ENCODE measurements at places on chromosomes 12 and 14. TPM values are rescaled to one million over a fixed set of nuclear protein-coding genes. Genes with fewer than 3 reads are reported as not detected.
A peak's percentile ranks its signal among the peaks of the same experiment; 100 is the strongest.

ATG101 gene
- polyA plus RNA-seq, result 28.3 TPM

DNA sequence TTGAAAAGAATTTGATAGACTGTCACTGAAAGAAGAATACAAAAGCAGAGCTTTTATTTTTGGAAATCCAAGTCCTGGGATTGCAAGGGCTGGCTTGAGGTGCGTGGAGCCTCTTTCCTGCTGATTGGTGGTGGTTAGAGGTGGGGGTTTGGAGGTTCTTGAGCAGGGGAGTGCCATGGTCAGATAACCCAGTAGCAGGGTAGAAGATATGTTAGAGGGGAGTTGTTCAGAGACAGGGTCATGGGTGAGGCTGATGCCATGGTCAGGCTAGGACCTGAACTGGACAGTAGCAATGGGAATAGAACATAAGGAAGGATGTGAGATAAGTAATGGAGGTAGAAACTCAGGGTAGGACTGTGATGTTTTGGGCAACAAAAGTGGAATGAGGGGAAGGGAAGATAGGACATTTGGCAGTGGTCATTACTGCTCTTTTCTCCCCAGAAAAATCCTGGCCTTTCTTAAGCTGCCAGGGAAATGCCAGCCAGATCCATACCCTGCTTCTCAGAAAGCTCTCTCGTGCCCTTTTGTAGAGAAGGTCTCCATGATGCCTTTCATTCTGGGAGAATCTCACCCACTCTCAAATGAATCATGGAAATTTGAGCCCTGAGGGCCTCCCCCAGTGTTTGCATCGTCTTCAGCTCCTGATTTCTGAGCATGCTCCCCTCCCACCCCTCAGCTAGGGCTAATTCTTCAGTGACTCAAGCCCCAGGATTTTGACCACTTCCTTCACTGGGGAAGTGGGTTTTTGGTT is 9.5 kb downstream of the EMP1 start:
- DNase-seq, result no peak

GRCh38 chr14:62304257-62304656 is 542.0 kb downstream of the SNAPC1 start:
- no peak for DNase-seq

C12orf42 gene
- polyA plus RNA-seq, result 0.09 TPM

DNA sequence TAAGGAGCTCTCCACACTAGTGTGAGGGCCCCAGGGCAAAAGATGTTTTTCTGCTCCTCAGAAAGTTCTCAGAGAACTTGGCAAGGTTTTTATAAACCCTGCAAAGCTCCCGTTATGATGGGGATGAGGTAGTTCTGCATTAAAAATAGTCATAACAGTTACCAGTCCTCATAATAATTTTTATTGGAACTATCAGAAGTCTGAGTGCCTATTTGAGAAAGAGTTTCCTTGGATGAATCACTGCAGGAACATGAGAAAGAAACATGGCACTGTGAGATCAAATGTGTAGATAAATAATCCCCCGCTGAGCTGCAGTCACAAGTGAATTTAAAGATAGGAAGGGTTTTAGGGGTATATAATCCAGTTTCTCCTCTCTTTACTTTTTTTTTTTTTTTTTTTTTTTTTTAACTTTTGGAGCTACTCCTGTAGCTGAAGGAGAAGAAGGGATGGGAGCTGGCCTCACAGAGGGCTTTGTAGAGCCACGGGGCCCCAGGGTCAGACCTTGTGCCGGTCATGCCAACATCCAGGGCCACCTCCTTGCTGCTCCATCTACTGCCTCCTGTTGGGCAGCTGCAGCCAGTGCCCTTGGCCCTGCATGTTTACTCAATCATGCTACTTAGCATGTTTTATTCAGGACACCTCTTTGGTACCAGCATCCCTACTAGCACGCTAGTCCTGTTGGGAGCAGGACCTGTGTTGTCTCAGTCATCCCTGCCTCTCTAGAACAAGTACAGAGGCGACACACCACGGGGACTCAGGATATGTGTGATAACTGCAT is 39.5 kb downstream of the EVL start:
- no peak for DNase-seq

GRCh38 chr12:27866373-27867101 is 86.5 kb upstream of the MANSC4 start:
- DNase-seq, result no peak

- no peak for DNase-seq
Measured at GRCh38 chr12:86777325-86777724, 521.1 kb upstream of the MGAT4C start.

DNA sequence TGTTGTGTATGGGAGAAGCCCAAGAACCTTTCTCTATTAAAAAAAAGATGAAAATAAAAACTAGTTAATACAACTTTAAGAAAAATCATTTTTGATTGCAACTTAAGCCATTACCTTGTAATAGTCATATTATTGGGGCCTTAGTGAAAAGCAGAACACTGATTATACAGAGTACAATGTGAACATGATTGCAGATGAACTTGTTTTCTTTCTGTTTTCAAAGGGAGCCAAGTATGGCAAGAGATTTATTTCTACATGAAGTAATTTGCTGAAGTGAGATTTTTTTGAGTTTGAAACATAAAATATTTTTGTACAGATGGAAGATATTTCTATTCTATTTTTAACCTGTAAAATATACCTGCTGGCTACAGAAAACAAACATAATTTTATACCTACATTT is 104.9 kb downstream of the GPR135 start:
- DNase-seq, result no peak

DNA sequence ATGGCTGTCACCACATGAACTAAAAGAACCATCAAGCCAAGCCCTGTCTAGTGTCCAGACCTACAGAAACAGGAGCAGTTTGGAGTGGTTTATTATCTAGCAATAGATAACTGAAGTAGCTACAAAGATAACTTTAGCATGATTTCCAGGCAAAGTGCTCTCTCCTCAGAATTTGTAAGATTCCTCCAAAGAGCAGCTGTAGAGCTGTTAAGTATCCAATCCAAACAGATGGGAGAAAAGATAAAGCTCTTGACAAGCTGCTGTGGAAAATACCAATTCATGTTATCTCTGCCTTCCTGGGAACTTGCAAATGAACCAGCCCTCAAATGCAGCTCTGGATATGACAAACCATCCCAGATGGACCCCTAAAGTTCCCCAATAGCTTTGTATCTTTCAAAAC is 78.9 kb upstream of the RESF1 start:
- DNase-seq, result no peak

RD3L gene
- polyA plus RNA-seq, result 0.12 TPM

DNA sequence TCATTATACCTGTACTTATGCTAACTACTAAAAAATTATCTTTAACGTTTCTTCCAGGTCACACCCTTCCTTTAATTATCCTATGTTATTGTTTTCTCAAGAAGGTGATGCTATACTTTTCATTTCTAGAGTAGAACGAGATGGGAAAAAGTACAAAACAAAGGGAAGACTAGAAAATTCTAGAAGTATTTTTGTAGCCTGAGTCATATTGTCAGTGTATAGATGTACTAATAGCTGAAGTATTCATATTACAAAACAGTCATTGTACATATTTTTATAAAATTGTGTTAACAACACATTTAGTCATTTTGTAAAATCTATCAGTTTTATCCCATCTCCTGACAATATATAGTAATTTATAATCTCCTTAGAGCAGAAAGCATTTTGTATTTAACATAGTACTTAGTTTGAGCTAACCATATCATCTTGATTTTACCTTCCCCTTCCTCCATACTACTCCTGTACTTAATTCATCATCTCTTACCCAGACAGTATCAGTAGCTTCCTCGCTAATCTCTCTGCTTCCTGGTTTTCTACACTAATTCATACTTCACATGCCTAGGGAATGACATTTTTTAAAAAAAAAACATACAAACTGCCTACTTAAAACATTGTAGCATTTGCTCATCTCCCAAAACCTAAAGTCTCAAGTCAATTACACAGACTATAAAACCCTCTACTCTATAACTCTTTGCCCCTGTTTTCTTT is 920.9 kb downstream of the RPS29 start:
- no peak for DNase-seq

GRCh38 chr14:87667659-87668058 is 325.3 kb downstream of the GALC start:
- no peak for DNase-seq

ANO2 gene
- 3.3 TPM for polyA plus RNA-seq

FMNL3 gene
- 52.5 TPM for polyA plus RNA-seq

DNA sequence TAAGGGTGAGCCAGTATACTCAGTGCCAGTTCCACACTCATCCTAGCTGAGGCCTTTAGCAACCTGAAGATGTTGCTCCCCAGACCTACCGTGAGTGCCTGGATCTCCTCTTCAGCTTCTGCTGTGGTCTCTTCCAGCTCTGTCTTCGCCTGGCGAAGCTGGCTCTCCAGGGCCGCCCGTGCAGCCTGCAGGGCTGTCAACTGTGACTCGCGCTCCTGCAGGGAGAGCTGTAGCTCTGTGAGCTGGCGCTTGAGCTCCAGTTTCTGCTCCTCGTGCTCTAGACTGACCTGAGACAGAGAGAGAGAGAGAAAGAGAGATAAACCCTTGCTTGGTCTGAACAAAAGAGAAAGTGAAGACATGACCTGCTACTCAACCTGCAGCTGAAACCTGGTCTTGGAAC is 84.0 kb downstream of the PRKAB1 start:
- DNase-seq, result no peak

PLEKHG7 gene
- polyA plus RNA-seq, result 0.26 TPM

OR6C74 gene
- polyA plus RNA-seq, result not detected

AP4S1 gene
- 19.9 TPM for polyA plus RNA-seq

DNA sequence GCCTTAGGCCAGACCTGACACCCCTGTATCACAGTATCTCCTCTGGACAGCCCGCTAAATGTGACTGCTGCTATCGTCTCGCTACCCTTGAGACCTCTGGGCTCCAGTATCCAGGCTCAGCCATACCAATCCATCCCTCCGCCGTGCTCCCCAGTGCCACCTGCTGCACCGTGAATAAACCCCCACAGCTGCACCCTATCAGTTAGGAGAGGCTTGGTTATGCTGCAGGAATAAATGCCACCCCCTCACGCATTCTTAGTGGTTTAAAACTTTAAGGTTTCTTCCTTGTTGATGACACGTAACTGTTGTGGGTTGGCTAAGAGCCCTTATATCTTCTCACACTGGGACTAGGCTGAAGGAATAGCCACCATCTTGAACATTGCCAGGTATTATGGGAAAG is 12.1 kb downstream of the CCDC63 start:
- no peak for DNase-seq

- DNase-seq, result no peak
Measured at GRCh38 chr12:94511506-94511905, 51.8 kb upstream of the CEP83 start.

DNA sequence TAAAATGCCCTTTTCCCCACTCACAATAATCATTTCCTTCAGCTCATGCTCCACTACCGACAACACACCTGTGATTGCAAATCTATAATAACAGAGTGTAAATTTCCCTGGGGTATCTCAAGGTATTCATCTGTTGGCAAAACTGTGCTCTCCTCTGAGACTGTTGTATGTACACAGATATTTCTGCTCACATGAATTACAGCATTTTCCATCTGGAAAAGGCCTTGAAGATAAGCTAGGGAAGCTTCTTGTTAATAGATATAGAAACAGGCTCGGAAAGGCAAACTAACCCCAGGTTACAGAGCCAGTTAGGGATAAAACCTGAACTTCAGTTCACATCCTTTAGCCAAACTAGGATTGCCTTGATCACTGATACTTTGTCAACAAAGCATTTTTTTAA is 210.4 kb upstream of the KRR1 start:
- no peak for DNase-seq

- DNase-seq, result no peak
Measured at GRCh38 chr12:117045160-117046010, 53.8 kb downstream of the TESC start.

DDN gene
- polyA plus RNA-seq, result 0.10 TPM

DNA sequence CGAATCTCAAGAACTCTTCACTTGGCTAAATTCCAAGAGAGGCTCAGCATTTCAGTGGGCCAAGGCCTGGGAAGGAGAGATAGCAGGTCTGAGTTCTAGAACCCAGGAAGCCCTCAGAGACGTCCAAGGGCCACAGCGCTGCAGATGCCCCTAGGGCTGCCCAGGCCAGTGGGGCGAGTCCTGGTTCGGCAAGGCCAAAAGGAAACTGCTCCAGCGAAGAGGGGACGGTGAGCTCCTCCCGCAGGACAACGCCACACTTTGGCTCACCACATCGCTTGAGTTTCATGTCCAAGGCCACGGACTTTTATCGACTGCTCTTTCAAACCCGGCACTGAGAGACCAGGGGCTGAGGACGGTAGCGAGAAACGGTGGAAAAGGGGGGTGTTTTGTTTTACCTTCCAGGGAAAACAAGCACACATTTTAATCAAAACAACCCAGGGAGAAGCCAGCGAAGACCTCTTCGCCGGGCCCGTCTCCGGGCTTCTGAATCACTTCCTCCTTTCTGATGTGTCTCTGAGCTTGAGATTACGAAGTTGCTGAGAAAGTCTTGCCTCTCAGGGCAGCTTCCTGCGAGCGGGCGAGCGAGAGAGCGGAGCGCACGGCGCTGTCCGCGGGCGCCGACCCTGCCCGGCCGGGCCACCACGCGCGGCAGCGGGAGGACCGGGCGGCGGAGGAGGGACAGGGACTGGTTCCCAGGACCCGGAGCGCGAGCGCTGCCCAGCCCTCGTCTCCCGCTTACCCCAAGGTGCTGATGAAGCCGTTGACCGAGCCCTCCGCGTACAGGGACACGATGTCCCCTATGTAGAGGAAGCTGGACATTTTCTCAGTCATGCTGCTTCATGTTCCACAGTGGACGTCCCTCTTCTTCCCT is 808 bp downstream of the ITPR2 start:
- DNase-seq, result peak; percentile 73

DNA sequence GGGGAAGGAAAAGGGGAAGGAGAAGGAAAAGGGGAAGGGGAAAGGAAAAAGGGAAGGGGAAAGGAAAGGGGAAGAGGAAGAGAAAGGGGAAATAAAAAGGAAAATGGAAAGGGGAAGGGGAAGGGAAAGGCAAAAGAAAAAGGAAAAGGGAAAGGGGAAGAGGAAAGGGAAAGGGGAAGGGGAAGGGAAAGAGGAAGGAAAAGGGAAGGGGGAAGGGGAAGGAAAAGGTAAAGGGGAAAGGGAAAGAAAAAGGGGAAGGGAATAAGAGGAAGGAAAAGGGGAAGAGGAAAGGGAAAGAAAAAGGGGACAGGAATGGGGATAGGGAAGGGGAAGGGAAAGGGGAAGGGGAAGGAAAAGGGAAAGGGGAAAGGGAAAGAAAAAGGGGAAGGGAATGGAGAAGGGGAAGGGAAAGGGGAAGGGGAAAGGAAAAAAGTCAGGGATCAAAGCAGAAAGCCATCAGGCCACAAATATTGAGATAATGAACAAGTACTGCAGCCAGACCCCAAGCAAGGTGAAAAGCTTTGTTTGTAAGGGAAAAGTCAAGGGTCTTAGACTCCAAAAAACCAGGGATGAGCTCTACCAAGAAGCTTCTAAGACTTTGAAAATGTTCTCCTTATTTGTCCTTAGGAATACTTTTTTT is 20.0 kb downstream of the DICER1 start:
- no peak for DNase-seq

GRCh38 chr12:102595315-102595714 is 115.0 kb upstream of the IGF1 start:
- DNase-seq, result no peak

DNA sequence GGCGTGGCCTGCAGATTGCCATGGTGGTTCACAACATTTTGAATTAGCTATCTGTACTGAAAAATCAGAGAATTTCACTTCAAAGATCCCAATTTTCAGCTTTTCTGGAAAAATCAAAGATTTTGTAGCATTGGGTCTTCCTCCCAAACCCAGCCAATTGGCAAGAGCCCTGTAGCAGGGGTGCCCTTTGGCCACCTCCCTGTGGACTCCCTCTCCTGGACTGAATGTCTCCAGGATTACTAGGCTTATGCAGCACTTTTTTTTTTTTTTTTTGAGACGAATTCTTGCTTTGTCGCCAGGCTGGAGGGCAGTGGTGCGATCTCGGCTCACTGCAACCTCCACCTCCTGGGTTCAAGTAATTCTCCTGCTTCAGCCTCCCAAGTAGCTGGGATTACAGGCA is 9.7 kb downstream of the PSMD9 start:
- DNase-seq, result no peak

Data from right lung (tissue), 10 donors.